SW 1271 (cell line): ENCODE measurements at places on chromosomes 1 and 21.

DNA sequence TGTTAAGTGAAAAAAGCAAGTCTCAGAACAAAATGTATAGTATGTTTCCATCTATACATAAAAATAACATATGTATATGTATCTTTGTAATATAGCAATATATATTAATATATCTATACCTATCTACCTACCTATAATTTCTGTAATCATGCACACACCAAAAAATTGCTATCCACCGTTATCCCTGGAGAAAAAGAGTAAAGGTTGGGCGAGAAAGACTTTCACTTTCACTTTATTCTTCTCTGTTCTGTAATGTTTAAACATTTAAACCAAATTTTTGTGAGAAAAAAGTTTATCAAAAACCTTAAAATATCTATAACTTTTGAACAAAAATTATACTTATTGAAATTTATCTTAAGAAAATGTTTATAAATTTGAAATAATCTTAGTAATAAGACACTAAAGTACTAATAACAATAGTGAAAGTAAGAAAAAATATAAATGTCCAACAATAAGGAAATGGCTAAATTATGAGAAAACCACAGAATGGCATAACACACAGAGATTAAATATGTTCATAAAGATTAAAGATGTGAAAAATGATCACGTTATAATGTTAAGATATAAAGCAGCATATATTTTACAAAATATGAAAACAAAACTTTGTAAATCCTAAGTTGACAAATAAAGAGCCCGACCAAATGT is 74.0 kb upstream of the LRRC53 start:
- DNase-seq = no peak

- peak; percentile 28 for DNase-seq
Measured at GRCh38 chr1:113792986-113793385, 19.3 kb downstream of the RSBN1 start.

GRCh38 chr1:192913683-192914082 is 104.8 kb downstream of the RGS2 start:
- DNase-seq = no peak

GRCh38 chr1:14413819-14414490 is 184.5 kb upstream of the KAZN start:
- no peak for DNase-seq

DNA sequence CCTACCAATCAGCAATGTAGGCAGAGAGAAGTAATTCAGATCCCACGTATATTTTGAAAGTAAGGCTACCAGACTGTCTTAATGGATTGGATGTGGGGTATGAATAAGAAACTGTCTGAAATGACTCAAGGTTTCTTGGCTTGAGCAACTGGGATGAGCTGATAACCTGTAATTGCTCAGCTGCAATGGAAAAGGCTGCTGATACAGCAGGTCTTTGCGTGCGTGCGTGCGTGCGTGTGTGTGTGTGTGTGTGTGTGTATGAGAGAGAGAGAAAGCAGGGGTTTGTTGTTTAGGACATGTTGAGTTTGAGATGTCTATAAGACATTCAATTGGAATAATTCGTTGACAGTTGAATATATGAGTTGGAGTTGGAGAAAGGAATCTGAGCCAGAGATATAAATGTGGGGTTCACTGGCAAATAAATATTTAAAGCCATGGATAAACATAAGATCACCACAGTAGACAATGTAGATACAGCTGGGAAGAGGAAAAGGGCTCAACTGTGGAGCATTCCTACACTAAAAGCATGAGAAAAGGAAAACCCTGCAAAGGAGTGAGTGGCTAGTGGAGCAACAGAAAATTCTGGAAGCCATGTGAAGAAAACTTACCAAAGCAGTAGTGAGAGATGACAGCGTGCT is 72.9 kb downstream of the UCHL5 start:
- DNase-seq = no peak

DNA sequence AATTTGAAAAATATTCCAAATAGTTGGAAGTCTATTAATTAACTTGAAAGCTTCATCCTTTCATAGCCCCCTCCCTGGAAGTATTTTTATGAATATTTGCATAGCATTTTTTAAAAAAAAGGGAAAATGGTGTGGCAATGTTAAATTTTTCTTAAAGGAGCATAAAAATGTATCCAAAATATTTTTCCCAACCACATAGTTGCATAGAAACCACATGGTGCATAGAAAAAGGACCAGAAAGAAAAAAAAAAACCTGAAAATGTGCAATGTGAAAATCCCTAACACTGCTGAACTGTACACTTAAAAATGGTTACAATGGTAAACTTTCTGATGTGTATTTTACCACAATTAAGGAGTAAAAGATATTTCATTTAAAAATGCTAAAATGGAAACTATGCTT is 8.0 kb downstream of the C1orf167 start:
- DNase-seq = no peak

DNA sequence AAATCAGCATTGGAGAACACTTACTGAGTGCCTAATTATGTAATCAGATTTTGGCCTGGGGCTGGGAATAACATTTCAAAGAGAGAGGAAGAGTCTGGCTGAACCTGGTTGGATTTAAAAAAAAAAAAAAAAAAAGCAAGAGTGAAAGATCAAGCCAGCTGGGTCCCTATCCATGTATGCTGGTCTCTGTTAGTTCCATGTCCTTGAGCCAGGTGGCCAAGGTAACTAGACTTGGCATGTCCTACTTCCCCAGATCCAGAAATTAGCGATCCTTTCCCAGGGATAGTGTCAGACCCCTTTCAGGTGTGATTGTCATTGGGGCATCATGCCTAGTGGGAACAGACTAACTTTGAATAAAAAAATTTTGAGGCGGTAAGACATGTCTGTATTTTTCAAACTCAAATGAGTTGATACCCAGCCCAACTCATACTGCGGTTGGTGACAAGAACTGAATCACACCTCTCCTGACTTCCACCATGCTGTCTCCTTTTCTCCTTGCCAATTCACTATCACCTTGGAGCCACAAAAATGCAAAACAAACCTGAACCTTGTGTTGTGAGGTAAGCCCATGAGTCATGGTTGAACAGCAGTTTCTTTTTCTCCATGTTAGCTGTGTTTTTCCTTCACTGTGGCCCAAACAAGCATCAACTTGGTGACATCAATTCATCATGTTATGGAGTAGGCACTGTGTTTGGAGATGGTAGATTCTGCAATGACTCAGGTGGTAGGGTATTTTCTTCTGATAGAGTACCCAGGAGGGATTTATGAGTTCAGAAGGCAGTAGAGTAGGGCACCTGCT is 24.5 kb upstream of the PPP2R5A start:
- DNase-seq = no peak

DNA sequence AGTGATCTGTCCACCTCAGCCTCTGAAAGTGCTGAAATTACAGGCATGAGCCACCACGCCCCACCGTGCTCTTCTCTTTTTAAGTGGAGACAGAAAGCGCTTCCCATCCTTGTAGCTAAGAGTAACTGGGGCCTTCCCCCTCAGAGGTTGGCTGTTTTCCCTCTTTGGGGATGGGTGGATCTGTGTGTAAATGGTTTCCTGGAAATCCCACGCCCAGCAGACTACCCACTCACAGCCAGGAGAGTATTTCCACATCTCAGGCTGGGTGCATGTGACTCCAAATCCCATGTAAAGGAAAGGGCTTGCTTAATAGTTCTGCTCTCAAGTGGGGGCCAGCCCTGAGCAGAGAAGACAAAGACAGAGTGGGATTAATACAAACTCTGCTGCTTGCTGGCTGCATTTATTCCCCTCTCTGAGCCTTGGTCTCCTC is 19.6 kb upstream of the TCEA3 start:
- DNase-seq = no peak

DNA sequence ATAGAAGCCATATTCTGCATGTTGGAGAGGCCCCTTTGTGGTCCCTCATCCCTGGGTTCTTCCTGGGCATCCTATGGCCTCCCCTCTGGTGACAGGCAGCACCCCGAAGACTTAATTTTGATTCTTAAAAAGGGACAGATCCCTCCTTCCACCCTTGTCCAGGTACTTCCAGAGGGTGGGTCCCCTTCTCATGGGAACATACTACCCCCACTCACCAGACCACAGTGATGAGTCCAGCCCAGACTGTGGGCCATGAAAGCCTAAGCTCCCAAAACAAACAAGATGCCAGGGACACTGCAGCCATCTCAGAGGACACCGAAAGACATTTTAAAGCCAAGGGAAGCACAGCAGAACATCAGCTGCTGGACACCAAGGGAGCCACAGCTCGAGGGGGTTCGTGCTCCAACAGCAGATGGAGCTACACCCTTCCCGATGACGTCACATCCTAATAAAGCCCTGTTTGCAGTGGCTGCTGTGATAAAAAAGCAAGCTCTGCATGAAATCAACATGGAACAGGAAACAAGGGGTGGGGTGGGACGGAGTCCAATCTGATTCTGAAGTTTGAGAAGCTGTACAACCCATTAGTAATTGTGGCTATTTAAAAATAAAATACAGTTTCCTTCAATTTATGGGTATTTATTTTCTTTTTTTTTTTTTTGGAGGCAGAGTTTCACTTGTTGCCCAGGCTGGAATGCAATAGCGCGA is 32.4 kb downstream of the GNB1 start:
- peak; percentile 28 for DNase-seq

DNA sequence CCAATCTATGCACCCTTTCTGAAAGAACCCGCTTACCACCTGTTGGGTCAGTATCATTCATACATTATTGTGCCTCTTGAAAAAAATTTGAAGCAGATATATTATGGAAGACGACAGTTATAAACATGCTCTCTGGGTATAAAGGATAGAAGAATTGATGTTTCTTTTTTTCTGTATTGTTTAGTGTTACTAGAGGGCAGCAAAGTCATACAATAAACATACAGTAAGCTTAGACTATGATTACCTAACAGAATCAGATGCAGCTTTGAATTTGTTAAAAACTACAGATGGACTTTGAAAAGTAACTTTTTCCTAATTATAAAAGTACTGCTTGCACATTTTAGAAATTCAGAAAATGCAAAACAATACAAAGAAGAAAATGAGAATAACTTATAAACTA is 11.1 kb upstream of the PAXBP1 start:
- DNase-seq = peak; percentile 1

DNA sequence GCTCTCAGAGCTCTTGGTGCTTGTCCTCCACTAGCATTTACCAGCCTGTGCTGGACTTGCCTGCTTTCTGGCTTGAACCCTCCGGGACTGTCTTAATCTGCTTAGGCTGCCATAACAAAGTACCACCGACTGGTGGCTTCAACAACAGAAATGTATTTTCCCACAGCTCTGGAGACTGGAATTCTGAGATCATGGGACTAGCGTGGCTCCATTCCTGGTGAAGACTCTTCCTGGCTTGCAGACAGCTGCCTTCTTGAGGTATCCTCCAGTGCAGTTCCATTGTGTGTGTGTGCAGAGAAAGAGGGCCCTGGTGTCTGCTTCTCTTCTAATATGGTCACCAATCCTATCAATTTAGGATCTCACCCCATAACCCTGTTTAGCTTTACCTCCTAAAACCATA is 22.0 kb upstream of the RCAN1 start:
- DNase-seq = no peak

- no peak for DNase-seq
Measured at GRCh38 chr21:38389896-38390295, 108.4 kb downstream of the ERG start.

DNA sequence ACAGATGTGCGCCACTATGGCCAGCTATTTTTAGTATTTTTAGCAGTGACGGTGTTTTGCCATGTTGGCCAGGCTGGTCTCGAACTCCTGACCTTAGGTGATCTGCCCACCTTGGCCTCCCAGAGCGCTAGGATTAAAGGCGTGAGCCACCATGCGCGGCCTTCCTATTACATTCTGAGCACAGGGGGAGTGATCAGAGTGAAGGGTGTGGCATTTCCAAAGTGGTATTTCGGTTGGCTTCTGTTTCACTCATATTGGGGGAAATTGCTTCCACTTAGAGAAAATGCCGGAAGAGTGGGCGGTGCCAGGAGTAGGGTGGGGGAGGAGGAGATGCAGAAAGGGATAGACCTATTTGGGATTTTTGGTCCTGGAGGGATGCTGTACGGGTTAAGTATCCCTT is 4.3 kb downstream of the PIK3CD start:
- no peak for DNase-seq

DNA sequence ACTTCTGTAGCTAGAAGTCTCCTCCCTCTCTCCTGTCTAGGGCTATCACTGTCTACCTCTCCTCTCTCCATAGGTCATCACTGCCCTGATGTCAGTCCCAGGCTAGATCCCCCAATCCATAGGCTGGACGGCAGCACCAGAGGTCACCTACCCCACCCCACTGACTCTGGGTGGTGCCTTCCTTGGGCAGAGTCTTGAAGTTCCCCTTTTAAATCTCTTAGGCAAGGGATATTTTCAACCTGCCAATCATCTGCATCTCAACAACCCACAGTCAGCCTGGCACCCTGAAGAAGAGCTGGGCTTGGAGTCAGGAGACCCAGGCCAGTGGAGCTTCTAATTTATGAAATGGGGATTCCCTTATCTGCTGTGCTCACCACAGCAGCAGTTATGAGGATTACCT is 13.2 kb downstream of the MYBPH start:
- DNase-seq = no peak

DNA sequence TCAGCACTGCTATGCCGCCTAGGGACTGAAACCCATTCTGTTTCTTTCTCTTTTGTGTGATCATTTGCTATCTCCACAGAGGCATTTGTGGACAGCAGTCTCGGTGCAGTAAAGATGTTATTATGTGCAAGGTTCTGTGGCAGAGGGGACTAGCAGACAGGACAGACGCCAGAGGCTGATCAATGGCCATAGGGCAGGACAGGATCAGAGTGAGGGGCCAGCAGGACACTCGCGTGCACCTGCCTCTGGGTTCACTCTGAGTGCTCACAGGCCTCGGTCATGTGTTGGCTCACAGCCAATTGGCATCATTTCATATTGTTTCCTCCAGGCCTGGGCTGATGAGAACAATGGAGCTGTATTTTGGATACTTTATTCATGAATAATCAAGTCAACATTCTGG is 212.6 kb downstream of the TGFB2 start:
- DNase-seq = no peak

- DNase-seq = no peak
Measured at GRCh38 chr1:184050636-184051035, 894 bp upstream of the TSEN15 start.

DNA sequence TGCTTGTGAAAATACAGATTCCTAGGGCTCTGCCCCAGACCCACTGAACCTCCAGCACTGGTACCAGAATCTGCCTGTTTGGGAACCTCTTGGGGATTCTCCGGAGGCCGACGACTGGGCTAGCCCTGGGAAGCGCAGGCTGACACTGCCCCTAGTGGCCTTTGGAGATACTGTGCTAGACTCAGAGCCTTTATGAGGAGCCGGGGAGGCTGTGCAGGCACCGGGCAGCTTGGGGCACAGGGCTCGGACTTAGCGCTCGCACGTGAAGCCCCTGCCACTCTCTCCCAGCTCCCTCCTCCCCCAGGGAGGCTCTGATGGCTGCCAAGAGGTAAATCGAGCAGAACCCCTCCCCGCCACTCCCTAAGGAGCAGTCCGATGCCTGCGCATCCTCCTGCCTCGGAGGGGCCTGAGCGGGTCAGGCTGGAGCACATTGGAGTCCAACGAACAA is 144.6 kb upstream of the TNR start:
- peak; percentile 2 for DNase-seq

GRCh38 chr1:201184307-201185122 is 6.1 kb upstream of the IGFN1 start:
- DNase-seq = no peak

- DNase-seq = no peak
Measured at GRCh38 chr1:117633423-117633822, 27.6 kb downstream of the TENT5C start.

GRCh38 chr1:91201176-91201575 is 179.3 kb upstream of the ZNF644 start:
- no peak for DNase-seq

- no peak for DNase-seq
Measured at GRCh38 chr1:116766616-116767469, 12.6 kb downstream of the CD2 start.
